ENCODE measurements at places on chromosomes 3 and 15.

DNA sequence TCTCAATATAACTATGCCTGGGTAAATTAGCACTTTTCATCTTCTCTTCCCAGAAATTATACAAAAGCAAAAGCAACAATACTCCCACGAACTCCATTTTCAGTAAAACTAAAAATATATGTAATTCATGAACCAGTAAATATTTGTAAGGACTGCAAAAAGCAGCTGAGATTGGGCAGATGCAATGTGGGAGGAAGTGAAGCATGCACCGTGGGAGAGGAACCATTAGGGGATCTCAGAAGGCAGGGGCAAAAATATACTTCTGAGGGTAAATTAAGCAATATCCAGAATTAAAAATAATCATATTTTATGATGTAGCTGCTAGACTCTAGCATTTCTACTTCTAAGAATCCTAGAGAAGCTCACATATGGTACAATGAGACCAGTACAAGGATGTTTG lies 20.2 kb downstream of the CFAP91 start:
- no peak for DNase-seq

DNA sequence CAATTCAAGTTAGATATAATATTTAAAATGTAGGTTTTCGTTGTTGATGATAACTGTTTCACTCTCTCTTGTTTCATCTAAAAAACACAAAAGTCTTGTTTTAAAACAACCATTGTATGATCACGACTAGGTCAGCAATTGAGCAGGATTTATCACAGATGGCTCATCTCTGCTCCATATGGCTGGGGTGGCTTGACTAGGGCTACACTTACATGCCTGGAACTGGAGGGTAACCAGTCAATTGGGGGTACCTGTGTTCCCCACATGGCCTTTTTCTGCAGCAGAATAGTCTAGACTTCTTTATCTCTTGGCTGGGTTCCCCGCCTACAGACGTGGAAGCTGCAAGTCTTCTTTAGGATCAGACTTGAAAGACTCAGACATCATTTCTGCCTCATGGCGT lies 103.9 kb downstream of the ARPP21 start:
- DNase-seq: no peak

DNA sequence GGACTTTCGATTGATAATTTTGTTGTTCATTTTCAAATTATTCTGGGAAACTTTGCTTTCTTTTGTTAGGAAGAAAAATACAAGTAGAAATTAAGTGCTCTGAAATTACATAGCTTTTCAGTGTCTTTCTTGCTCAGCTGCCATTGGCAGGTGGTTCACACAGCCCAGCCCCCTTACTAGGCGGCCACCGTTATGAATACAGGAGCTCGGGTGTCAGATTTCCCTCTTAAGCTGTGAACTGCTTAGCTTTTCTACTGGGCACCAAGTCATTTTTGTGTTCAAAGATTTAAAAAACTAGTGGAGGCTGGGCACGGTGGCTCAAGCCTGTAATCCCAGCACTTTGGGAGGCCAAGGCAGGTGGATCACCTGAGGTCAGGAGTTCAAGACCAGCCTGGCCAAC lies 55.2 kb downstream of the HMG20A start:
- peak; percentile 5 for DNase-seq

DNA sequence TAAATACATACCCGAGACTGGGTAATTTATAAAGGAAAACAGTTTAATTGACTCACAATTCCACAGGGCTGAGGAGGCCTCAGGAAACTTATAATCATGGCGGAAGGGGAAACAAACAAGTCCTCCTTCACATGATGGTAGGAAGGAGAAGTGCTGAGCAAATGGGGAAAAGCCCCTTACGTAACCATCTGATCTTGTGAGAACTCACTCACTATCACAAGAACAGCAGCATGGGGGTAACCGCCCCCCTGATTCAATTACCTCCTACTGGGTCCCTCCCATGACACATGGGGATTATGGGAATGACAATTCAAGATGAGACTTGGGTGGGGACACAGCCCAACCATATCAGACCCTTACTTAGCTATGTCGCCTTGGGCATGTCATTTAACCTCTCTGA lies 27.7 kb downstream of the SCG3 start:
- DNase-seq: no peak

Data from NCI-H446 (cell line).